Cerebellar cortex (tissue), 1 donor: ENCODE measurements at places on chromosomes 12 and 14.
A peak's percentile ranks its signal among the peaks of the same experiment; 100 is the strongest.

DNA sequence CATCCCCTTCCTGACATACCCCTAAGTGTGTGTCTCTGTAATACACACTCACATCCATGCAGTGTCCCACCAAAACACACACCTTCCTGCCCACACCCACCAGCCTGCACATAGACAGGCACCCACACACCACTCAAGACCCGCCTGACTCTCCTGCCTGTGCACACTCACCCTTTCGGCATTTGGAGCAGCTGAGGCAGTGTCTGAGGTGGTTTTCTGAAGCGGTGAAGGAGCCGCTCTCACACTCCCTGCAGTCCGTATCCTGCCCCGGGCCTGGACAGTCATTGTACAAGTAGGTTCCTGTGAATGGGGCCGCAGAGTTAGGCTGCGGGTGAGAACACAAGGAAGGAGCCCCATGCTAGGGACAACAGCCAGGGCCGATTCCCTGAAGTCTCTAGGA lies 8.3 kb downstream of the TNFRSF1A start:
- DNase-seq = no peak

GRCh38 chr12:68451261-68452077 lies 119.3 kb upstream of the MDM1 start:
- DNase-seq = no peak

DNA sequence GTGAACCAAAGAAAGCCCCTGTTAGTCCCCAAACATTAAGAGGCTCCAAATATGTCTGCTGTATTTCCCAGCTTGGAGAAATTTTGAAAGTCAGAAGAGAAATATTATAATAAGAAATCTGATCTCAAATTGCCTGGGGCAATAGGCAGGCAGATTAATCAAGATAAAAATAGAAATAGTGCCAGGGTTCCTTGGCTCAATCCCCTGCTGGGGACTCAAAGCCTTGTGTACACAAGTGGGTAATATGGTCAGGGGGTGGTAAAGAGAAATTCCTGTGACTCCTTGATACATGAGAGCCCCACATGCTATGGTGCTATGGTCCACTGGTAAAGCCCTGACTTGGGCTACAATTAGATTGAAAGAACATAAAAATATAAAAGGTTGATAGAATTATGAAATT lies 41.3 kb upstream of the ARID2 start:
- no peak for DNase-seq

- no peak for DNase-seq
Observed at GRCh38 chr12:29071099-29071498, 78.0 kb upstream of the FAR2 start.

DNA sequence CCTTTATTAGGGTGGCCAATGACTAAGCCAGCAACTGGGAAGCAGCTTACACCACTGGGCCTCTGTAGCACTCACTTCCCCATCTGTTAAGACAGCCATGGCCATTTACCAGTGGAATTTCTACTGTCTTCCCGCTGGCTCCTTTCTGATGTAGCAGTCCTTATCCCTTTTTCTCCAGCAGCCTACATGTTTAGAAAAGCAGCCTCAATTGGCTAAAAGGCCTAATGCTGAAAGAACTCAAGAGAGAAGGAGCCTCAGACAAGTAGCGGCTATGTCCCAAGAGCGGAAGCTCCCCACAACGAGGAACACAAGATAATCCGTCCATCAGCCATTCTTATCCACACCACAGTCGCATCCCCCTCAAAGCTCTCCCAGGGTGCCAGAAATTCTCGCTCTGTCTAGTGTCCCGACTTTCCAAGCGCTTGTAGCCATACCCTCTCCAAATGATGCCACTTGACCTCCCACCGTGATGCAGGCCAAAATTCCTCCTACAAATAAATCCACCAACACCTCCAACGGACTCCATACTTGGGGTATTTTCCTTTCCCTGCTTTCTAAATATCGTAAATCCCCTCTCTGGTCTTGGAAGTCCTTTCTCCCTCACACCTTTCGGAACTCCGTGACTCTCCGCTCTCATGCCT lies 624 bp downstream of the M6PR start:
- peak; percentile 22 for DNase-seq

- DNase-seq = no peak
Observed at GRCh38 chr12:114936148-114937079, 252.4 kb upstream of the TBX3 start.

DNA sequence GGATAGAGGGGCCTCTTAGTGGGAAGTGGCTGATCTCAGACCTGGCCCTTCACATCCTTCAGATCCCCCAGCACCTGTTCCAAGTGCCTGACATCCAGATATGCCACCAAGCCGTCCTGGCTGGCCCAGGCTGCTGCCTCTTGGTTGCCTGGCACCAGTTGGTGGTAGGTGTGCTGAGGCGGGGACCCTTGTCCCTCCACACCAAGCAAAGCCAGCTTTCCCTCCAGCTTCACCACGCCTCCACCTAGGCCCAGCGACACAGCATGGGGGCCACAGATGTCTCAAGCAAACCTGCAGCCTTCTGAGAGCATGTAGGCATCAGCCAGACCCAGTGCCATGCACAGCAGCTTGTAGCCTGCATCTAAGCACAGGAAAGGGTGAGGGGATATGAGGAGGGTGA lies 3.5 kb upstream of the CD63 start:
- no peak for DNase-seq

DNA sequence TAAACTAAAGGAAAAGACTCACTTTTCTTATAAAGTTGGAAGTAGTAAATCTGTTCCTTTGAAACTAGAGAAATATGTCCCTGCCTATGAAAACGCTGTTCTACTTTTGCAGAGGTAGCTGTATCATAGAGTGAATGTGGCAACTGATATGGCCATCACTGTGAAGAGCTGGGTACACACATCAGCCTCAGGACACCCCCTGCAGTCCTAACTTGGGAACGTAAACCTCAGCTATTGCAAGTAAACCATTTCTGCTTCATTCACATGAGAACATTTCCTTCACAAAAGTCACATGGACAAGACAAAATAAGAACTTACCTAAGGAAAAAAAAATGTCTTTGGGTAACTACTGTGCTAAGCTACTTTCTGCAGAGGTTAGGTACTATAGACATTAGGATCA lies 233.3 kb upstream of the PPFIA2 start:
- no peak for DNase-seq

GRCh38 chr12:64532734-64533351 lies 77.5 kb upstream of the RASSF3 start:
- DNase-seq = no peak

DNA sequence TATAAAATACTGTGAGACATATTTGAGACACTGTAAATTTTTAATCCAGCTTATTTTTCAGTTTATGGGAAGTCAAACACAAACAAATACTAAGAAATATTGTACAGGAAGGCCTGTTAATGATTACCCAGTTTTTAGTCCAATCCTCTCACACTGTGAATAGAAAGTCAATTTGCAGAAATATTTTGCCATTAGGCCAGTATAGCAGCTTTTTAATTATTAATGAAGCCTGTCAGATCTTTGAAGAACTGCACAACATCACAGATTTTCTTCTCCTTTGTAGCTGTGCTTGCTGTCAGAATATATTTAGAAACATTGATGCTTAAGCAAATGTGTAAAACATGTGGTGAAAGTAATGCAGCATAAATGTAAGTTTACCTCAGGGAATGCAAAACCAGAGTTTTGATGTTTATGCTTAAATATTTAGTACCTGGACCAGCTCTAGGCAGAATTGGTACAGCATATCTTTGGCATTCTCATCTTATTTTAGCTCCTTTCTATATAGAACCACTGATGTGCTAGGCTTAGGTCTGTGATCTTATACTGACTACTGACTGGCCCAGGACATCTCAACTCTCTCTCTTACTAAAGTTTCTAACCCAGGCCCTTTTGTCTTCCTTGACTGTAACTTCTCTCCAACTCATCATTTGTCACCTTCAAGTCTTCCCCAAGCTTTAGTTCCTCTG lies 230.8 kb upstream of the NAV3 start:
- DNase-seq = no peak

DNA sequence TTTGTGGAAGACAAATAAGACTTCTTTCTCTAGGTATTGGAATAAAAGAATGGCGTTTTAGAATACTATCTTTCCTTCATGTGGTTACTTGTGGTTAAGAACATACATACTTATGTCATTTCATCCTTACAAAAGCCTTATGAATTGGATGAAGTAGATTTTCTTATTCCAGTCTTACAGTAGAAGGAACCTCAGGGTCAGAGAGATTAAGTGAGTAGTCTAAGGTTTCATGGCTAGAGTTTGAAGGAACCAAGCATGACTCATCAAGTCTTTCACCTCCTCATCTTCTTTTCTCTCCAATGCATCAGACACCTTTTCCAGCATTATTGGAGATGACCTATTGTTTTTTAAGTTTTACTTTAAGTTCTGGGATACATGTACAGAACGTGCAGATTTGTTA lies 92.9 kb upstream of the NEDD1 start:
- no peak for DNase-seq

DNA sequence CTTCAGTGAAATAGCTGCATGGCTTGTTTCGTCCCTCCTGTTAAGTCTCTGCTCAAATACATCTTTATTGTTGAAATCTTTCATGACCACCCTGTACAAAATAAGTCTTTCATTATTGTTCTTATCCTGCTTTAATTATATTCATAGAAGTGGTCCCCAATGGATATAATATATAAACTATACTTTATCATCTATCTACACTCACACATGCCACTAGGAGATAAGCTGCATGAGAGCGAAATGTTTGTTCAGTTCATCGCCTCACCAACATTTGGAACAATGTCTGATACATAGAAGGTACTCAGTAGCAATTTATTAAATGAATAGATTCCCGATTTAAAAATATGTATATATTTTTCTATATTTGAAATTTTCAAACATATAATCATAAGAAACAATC lies 254.0 kb upstream of the ATXN7L3B start:
- DNase-seq = no peak

DNA sequence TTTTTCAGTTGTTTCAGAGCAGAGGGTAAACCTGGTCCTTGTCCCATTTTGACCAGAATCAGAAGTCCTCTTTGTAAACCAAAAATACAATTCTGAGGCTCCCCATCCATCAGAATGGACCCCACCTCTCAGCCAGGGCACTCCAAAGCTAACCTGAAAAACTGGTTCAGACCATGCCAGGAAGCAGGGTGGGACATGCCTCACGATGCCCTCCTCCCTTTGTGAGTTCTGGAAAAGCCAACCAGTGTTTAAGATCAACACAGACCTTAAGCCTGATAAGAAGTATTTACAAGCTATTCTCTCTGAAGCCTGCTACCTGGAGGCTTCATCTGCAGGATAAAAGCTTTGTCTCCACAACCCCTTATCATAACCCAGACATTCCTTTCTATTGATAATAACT lies 35.4 kb downstream of the TNFAIP2 start:
- no peak for DNase-seq

DNA sequence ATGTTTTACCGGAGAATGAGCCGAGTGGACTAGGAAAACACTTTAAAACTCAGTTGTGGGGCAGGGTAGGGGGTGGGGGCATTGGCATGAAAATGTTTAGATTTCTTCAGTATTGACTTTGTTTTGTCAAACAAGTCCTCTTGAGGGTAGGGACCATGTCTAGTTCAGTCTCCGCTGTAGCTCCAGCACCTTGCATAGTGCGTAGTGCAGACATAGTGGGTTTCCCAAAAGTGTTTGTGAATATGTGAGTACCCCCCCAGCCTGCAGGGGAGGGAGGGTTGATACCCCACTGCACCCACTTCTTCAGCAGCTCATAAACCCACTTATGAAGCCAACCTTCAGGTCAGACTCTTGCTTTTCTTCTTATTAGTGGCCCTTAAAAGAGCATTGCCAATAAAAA lies 71.4 kb downstream of the TTC9 start:
- DNase-seq = no peak

DNA sequence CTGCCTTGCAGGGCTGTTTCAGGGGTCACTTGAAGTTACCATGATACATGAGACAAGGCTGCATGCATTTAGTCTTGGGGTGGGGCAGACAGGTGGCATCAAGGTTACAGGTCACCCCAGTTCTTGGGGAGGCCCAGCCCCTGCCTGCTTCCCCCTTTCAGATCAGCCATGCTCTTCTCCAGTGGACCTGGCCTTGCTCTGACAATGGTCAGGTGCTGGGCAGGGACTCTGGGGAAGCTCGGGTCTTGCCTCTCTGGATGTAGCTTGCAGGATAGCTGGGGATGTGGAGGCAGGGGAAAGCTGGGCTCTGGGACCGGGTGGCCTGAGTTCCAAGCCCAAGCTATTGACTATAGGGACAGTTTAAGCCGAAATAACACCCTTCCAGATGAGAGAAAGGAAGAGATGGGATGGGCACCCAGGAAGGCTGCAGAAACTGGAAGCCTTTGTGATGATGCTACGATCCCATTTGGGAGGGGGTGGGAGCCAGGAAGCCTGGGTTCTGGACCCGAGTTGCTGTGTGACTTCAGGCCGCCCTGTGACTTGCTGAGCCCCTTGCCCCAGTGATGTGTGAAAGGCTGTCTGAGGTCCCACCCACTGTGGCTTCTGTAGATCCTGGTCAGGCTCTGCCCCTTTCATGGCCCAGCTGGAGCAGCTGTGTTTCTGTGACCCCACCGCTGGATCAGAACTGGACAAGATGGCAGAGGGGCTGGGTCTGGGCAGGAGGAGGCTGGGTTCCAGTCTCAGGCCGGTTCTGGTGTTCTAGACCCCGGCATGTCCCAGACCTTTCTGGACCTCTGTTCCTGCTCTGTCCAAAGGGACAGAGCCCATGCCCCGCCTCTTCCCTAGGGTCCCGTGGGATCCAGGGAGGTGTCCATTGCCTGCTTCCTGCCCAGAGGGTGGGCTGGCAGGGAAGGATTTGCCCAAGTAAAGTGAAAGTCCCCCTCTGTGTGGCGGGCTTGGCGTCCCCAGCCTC lies 2.1 kb downstream of the TNFAIP2 start:
- DNase-seq = no peak

DNA sequence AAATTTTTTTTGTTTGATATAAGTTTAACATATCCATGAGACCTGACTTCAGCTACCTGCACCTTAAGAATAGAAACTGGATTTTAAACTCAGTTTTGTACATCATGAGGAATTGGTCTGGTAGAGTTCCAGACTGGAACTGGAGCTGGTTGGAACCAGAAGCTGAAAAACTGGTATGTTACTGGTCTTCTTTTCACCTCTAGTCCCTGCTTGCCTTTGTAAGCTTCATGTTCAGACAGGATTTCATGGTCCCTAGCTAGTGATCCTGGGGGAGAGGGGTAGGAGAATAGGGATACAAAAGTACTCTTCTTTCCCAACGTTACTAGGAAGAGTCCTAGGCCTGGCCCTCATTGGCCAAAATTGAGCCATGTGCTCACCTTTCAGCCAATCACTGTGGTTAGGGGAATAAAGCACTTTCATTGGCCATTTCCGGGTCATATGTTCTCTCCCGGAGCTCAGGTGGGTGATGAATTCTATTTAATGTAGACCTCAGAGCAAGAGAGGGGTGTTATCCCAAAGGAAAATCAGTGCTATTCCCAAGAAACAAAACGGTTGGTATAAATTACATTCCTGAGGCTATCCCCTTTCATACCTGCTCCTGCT lies 36.9 kb upstream of the APPL2 start:
- DNase-seq = no peak

DNA sequence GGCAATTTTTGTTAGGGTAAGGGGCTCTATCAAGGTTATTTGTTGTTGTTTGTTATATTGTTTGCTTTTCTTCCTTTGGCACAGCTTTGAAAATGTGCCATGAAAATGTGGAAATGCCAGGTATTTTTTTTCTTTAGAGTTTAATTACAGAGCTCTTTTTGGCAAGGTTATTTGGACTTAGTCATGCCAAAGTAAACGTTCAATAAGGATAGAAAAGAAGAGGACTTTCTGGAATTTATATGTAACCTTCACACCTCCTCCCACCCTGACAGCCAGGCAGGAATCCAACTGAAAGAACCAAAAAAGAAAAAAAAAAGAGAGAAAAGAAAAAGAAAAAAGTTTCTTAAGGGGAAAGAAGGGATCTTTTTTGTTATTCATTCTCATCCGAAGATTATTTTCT lies 217.8 kb downstream of the KITLG start:
- no peak for DNase-seq
